H7 (cell line): ENCODE measurements at places on chromosomes 11 and 22. TPM values are rescaled to one million over a fixed set of nuclear protein-coding genes. Genes with fewer than 3 reads are reported as not detected.

GRCh38 chr22:17229991-17230630, 10.9 kb upstream of the ADA2 start:
- no peak for DNase-seq

GRCh38 chr22:30324014-30324730, 2.6 kb downstream of the TBC1D10A start:
- no peak for DNase-seq

GRCh38 chr11:86035164-86035563, 33.7 kb downstream of the PICALM start:
- peak; percentile 8 for DNase-seq

GRCh38 chr11:46692450-46692849, 8.0 kb downstream of the ARHGAP1 start:
- DNase-seq = no peak

DNA sequence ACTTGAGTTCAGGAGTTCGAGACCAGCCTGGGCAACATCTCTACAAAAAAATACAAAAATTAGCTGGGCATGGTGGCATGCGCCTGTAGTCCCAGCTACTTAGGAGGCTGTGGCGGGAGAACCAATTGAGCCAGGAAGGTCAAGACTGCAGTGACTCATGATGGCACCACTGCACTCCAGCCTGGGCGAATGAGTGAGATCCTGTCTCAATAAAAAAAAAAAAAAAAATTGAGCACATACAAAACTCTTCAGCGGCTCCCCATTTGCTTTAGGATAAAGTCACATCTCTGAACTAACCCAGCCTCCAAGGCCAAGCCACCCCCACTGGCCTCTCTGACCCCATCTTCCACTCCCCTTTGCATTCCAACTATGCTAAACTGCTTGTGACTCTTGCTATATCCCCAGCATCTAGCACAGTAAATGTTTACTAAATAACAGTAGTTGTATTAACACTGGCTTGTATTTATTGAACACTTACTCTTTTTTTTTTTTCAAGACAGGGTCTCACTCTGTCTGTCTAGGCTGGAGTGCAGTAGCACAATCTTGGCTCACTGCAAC, 28.9 kb downstream of the CREB3L1 start:
- DNase-seq = no peak

DNA sequence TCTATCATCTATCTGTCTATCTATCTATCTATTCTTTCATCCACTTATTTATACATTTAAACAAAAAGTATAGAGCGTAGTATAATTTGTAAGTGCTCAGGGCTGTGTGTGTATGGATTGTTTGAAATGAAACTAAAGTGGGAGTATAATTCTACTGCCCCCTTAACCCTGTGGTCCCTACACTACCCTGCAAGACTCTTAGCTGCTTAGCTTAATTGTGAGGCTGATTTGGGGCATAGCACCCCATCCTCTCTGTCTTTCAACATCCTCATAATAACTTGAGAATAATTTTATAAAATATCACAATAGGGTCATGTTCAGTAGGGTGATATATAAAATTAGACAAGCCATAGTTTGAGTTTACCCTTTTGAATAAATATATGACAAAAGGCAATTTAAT, 11.6 kb downstream of the OR51B4 start:
- DNase-seq = no peak

DNA sequence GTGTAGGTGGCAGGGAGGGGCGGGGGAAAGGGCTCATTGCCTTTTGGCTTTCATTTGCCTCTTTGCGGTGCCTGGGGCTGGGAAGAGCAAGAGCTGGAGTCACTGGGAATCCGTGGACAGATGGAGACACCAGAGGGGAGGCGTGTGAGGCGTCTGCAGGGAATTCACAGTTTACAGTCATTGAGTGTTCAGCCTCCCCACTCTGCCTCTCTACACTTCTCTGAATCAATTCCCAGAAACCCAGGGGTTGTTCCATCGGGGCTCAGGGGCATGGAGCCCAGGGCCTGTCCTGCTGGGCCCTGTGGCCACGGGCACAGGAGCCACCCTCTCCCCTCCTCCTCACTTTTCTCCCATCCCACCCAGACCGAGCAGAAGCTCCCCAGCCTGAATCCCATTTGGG, 160.5 kb upstream of the NAV2 start:
- DNase-seq = no peak

DNA sequence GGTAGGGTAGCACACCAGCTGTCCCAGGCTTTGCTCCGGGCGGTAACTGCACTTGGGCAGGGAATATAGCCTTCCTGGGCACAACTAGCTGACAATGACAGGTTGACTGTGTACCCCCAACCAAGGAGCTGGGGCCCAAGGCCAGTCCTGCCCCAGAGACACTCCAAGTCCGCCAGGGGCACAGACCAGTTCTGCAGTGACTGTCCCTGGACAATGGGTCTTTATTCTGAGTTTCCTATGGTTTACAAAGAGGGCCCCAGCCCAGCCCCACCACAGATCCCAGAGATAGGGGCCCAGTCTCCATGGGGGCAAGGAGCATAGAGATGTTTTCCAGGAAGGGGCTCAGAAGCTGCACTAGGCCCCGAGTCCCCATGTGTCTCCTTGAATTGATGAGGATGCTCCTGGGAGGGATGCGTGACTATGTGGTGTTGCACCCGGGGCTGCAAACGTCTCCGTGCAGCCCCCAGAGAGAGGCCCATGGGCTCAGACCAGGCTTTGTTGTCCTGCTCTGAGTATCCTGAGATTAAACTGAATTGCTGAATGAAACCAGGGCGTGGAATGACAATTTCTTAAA, 48.4 kb downstream of the CD6 start:
- no peak for DNase-seq

The GAL3ST1 gene
- 8.4 and 11.9 TPM in 2 replicates for total RNA-seq

The NXPE1 gene
- total RNA-seq = not detected in 2 replicates

The LUZP2 gene
- total RNA-seq = 0.07 and 0.18 TPM in 2 replicates

The RTN4RL2 gene
- 3.1 and 3.4 TPM in 2 replicates for total RNA-seq

The RIMBP3C gene
- 0.17 and 0.70 TPM in 2 replicates for total RNA-seq

The DAGLA gene
- total RNA-seq = 3.7 and 4.8 TPM in 2 replicates

The VSTM5 gene
- 0.18 and 0.24 TPM in 2 replicates for total RNA-seq
